Cardiac muscle cell (in vitro differentiated cells and primary cell): ENCODE measurements at places on chromosomes 7 and 10. TPM values are rescaled to one million over a fixed set of nuclear protein-coding genes. Genes with fewer than 3 reads are reported as not detected.

DNA sequence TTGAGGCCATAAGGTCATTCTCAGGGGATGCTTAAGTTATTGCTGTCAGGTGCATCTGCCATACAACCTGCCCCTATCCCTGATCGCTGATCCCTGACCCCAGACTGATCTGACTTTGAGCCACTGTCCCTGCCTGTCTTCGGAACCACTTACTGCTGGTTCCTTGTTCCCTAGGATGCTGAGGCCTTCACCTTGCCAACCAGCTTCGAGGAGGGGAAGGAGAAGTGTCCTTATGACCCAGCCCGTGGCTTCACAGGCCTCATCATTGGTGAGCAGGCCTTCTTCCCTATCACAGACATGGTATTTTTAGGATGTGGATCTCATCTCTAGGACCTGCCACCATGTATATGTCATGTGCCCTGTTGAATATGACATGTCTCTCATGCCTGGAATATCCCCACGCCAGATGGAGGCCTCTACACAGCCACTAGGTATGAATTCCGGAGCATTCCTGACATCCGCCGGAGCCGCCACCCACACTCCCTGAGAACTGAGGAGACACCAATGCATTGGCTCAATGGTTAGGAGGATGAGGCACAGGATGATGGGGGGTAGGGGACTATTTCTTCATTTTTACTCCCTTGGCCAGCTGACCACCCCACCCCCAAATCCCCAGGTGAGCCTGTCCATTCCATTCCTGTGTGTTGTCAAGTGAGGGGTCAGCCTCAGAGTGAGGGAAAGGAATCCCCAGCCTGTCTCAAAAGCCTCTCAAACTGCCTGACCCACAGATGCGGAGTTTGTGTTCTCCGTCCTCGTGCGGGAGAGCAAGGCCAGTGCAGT, 9.0 kb downstream of the MRPL43 start:
- H3K4me1 ChIP-seq: no peaks in the 10 kb centered on the region
- H3K36me3 ChIP-seq: peaks cover 15% of the 10 kb centered on the region
- no peak overlapping the region for H3K27ac ChIP-seq
- no peaks in the 10 kb centered on the region for H3K27me3 ChIP-seq

- no peaks in the 10 kb centered on the region for H3K4me1 ChIP-seq
- no peak overlapping the region for H3K27ac ChIP-seq
- H3K36me3 ChIP-seq: no peaks in the 10 kb centered on the region
- H3K27me3 ChIP-seq: no peaks in the 10 kb centered on the region
- DNase-seq: no peak
Observed at GRCh38 chr7:83850125-83850524, 201.2 kb upstream of the SEMA3E start.

The BEND7 gene
- total RNA-seq: 10.1 and 10.7 TPM in 2 replicates

The PPA1 gene
- 44.9 and 54.3 TPM in 2 replicates for total RNA-seq
